Activated naive CD4-positive, alpha-beta T cell (primary cell): ENCODE measurements at places on chromosomes 7 and 10.

DNA sequence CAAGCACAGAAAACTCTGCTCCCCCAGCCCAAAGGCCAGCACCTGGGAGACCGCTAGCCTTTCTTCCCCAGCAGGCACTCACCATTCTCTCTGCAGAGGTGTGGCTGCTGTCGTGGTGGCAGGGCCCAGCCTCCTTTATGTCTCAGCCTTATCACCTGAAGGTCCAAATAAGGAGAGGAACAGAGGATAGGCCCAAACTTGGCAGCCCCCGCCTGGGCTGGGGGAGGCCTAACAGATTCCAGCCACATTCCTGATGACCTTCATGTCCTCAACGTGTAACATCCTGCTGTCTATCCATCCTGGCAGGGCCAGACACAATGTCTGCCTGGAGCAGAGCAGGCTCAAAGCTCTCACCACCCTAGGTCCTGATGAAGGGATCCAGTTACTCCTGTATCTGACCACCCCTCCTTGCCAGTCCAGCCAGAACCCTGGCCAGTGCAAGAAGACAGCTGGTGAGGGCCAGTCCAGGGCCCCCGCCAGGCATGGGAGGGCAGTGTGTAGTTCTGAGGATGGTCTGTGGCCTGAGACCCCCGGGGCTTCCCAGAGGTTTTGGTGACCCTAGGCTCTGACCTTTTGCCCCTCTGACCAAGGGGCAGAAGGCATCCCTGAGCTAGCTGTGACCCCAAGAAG is at the start of gene MYL7:
Gene MYL7 (minus strand): TSS at position 112 of the 630 bp plus-strand sequence. CDS start 27 bp downstream, at position 85.
- DNase-seq, result no peak

- DNase-seq, result no peak
These were observed 18.9 kb downstream of the RCC1L start for GRCh38 chr7:75054744-75055143.

- DNase-seq, result no peak
These were observed 44.3 kb downstream of the MACC1 start for GRCh38 chr7:20172736-20173334.

DNA sequence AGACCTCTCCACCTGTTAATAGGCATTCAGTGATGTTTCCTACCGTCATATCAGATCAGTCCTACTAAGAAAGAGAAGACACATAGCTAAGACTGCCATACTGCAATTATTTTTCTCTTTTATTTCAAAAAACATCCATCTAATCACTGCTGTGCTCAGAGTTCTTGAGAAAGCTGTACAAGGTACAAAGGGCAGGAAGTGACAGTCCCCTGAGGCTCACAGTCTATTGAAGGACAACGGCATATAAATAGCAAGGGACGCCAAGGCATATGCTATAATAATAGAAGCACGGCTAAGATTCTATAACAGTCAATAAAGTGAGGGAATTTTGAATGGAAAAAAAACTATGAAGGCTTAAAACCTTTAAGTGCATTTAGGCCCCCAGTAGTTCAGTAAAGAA is 415.3 kb upstream of the NRP1 start:
- no peak for DNase-seq

DNA sequence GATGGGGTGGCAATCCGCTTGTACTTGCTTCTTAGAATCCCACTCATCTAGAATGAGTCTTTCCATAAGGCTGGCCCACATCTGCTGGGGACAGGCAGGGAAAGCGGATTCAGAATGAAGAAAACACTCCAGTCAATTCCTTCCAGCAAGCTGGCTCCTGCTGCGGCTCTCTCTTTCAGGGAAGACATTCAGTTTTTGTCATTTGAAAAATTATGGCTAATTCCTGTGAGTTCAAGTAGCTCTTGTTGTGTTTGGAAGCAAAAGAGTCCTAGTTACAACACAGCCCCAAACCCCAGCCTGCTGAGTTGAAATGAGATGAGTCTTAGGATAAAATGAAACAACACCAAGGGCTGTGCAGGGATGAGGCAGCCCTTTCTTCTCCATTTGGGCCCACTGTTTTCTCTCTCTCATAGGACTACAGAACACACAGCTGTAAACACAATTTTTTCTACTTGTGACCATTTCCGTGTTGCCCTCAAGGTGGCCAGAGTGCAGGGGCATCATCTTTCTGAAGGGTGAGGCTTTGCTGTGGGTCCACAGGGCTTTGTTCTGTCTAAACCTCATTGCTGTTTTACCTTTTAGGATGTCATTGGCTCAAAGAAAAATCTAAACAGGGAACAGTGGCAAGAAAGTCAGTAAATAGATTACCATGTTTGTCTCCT is 90.8 kb upstream of the EEPD1 start:
- no peak for DNase-seq
